Fibroblast of upper back skin (primary cell): ENCODE measurements at places on chromosomes 11 and 22.

GRCh38 chr11:119414321-119414720, 8.7 kb downstream of the THY1 start:
- DNase-seq: no peak

DNA sequence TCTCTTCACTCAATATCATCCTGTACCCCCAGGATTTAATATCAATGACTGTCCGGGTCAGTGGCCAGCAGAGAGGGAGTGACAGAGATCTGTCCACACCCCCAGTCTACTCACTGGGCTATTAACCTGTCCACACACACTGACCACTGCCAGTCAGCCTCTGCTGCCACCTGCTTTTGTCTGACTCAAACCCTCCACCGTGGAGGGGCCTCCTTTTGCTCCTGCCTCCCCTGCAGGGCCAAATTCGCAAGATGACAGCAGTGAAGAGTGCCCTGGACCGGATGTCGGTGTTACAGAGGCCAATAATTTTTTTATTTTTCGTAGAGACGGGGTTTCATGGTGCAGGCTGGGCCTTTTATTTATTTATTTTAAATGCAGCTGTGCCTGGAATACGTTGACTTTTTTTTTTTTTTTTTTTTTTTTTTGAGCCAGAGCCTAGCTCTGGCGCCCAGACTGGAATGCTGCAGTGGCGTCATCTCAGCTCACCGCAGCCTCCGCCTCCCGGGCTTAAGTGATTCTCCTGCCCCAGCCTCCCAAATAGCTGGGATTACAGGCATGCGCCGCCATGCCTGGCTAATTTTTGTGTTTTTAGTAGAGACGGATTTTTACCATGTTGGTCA, 5.1 kb downstream of the PDXP start:
- peak; percentile 18 for DNase-seq

DNA sequence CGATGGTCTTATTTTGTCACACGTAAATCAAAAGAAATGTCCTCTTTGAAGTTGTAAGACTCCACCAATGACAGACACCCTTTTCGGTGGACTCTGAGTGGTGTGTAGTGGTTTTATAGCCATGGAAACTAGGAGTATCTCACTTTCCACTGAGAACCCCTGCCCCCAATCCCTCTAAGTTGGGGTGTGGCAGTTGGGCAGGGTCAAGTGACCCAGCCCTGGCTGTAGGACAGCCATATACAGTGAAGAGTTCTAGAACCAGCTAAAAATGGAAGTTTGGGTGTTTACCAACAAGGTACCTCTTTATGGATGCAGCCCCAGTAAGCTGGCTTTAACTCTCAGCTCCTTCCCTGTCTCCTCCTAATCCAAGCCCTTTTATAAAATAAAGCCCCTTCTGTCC, 5.2 kb downstream of the C22orf31 start:
- DNase-seq: no peak

GRCh38 chr11:18768472-18768901, 23.1 kb downstream of the PTPN5 start:
- DNase-seq: no peak

DNA sequence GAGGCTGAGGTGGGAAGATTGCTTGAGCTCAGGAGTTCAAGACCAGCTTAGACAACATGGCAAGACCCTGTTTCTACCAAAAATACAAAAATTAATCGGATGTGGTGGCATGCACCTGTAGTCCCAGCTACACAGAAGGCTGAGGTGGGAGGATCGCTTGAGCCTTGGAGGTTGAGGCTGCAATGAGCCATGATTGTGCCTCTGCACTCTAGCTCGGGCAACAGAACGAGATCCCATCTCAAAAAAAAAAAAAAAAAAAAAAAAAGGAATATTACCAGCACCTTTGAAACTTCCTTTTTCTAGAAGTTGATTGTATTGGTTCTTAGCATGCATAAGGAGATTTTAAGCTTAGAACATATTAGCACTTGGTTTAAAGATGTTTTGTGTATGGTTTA, 11.4 kb downstream of the CRKL start:
- no peak for DNase-seq

DNA sequence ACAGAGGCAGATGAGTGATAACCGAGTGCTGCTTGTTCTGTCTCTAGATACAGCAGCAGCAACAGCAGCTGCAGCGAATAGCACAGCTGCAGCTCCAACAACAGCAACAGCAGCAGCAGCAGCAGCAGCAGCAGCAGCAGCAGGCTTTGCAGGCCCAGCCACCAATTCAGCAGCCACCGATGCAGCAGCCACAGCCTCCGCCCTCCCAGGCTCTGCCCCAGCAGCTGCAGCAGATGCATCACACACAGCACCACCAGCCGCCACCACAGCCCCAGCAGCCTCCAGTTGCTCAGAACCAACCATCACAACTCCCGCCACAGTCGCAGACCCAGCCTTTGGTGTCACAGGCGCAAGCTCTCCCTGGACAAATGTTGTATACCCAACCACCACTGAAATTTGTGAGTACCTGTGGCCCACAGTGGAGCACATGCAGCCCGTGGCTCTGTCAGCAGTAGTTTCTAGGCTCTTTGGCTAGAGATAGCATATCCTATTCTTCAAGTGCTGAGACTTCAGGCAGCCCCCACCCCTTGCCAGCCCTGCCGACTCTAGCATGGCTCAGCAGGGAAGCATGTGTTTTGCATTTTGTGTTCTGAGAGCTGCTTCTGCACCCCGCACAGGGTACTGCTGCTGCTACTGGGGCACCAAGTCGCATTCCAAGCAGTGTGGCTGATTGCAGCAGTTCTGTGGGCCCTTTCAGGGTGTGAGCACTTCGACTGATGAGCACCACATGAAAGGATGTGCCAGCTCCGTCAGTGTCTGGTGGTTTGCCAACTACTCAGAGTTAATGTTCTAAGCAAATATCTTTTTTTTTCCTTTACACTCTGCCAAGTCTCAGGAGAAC, 59.2 kb downstream of the MED15 start:
- peak; percentile 80 for DNase-seq

DNA sequence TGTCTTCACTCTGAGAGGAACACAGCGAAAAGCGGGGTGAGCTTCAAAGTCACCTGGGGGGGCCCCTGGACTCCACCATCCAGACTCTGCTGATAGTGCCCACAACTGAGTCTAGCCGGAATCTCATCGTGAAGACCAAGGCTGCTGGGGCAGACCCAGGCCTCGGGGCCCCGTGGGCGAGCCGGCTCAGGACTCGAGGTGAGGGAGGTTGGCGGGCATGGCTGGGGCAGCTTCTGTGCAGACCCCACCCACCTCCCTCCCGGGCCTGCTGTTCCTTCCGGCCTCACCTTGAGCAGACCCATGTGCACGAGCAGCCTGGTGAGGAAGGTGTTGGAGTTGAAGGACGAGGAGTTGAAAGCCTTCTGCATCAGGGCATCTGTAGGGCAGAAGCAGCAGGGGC, 8.7 kb upstream of the CHADL start:
- DNase-seq: no peak
